ENCODE measurements at places on chromosomes 1 and 21. TPM values are rescaled to one million over a fixed set of nuclear protein-coding genes. Genes with fewer than 3 reads are reported as not detected.

GRCh38 chr1:179588425-179589024, 3.1 kb upstream of the TDRD5 start:
- no peak overlapping the region for H3K4me3 ChIP-seq
- peaks cover 9% of the 10 kb centered on the region for H3K4me1 ChIP-seq
- DNase-seq = no peak
- H3K27ac ChIP-seq = no peak overlapping the region

GRCh38 chr1:65009176-65009575, 42.8 kb upstream of the JAK1 start:
- no peaks in the 10 kb centered on the region for H3K27me3 ChIP-seq
- no peak overlapping the region for H3K27ac ChIP-seq
- H3K4me3 ChIP-seq = no peak overlapping the region
- H3K4me1 ChIP-seq = no peaks in the 10 kb centered on the region

- no peaks in the 10 kb centered on the region for H3K27me3 ChIP-seq
- no peak overlapping the region for H3K4me3 ChIP-seq
- H3K4me1 ChIP-seq = peaks cover 22% of the 10 kb centered on the region
Observed at GRCh38 chr1:94738371-94738770, 81.8 kb upstream of the SLC44A3 start.

DNA sequence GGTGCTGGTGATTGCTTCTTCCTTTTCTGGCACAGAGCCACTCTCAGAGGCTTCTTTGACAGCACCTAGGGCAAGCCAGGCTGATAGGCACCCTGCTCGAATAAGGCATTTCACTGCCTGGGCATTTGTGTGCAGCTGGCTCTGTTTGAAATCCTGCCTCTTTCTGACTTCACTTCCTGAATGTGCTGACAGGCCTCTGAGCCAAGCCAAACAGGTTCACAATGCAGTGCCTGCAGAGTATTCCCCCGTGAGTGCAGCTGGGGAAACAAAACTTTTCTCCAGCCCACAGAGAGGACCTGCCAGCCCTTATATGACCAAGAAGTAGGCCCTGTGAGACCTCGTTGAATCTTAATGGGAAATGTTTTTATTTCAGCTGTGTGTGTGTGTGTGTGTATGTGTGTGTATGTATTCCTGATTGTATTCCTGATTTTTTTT, 10.4 kb downstream of the JUN start:
- H3K36me3 ChIP-seq = no peaks in the 10 kb centered on the region
- DNase-seq = peak; percentile 79
- H3K27ac ChIP-seq = peak overlapping the region; percentile 86
- no peak overlapping the region for H3K4me3 ChIP-seq

DNA sequence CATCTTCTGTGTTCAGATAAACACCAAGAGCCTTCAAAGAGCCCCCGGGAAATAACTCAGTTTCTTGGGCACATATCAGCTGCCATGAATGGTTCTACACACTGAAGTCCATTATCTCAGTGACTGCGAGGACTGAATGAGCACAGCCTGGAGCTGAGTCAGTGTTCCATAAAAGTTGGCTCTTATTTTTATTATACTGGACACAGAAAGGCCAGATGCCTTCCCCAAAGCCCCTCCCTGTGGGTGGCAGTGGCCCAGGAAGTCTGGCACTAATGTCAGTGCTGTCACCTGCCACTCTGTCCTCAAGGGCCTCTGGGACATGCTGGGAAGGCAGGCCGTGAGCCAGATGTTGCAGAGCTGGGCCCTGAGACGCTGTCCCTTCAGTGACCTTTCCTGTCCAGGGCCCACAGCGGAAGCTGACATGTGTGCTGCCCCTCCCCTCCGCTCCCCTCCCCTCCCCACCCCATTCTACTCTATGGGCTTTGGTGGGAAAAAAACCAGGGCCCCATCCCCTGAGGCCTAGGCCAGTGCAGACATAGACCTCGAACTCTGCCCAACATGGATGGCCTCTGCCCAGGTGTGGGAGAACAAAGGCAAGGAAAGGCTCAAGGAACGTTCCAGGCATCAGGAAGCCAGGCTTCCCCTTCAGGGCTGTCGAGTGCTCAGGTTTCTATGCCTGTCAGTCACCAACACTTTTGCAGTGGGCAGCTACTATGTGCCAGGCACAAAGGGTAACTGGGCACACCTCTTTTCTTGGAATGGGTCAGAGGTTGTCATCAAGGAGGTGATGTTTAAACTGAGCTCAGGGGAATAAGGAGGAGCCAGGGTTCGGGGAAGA, 22.4 kb upstream of the NPPB start:
- peak overlapping the region; percentile 86 for H3K27ac ChIP-seq
- no peaks in the 10 kb centered on the region for H3K36me3 ChIP-seq
- no peak overlapping the region for H3K4me3 ChIP-seq
- H3K27me3 ChIP-seq = no peaks in the 10 kb centered on the region
- DNase-seq = peak; percentile 89
- H3K4me1 ChIP-seq = peaks cover 23% of the 10 kb centered on the region

DNA sequence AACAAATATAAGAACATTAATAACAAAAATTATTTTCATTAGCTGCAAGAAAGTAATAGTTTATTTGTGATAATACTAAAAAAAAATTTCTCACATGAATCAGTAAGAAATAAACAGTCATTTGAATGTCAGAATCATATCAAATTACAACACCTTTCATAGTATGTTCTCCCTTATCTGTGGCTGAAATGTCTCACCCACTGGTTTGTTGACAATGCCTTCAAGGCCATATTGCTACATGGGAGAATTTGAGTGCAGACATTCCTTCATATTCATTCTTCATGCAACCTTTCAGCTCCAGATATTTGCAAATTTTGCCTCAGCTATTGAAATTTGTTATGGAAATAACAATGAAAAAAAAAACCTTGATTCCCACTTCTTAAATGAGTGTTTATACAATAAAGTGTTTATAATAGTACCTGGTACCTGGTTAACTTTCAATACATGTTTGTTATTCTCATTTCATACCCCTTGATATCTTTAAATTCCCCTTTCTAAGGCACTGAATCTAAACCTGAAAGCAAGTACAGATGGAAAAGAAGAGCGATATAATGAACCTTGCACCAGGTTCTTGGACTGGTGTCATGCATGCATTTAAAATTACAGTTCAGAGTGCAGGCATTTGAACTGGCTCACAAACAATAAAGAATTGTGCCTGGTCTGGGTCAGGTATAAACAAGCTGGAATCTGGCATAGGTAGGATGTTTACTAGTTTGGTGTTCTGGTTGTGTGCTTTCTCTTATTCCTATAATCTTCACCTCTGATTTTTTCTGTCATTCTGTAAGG, 242.2 kb upstream of the ADGRL2 start:
- H3K27ac ChIP-seq = no peak overlapping the region
- no peaks in the 10 kb centered on the region for H3K36me3 ChIP-seq
- DNase-seq = no peak
- H3K4me1 ChIP-seq = peaks cover 9% of the 10 kb centered on the region
- no peaks in the 10 kb centered on the region for H3K27me3 ChIP-seq
- H3K4me3 ChIP-seq = no peak overlapping the region

DNA sequence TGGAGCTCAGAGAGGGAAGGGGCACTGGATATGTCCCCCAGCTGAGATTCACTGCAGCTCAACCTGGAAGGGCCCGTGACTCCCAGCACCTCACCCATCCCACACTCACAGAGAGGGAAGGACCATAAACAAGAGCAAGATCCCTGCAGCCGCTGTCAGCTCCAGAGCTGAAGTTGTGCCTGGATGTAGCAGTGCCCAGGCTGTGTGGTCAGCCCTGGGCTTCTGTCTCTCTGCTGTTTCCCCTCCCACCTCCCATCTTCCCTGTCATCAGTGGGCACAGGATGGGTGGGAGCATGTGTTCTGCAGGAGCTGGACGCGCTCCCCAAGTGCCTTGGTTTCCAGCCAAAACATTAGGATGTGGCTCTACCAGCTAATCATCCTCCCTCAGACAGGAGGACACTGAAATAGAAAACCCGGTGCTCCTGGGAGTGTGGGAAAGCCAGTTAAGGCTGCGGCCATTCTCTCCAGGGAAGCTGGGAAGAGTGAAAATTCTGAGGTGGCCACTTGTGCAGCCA, 282.7 kb downstream of the NPHP4 start:
- no peaks in the 10 kb centered on the region for H3K27me3 ChIP-seq
- H3K36me3 ChIP-seq = no peaks in the 10 kb centered on the region
- H3K27ac ChIP-seq = no peak overlapping the region

GRCh38 chr1:182181167-182181572, 119.7 kb upstream of the ZNF648 start:
- peak overlapping the region; percentile 21 for H3K27ac ChIP-seq
- peaks cover 30% of the 10 kb centered on the region for H3K4me1 ChIP-seq

DNA sequence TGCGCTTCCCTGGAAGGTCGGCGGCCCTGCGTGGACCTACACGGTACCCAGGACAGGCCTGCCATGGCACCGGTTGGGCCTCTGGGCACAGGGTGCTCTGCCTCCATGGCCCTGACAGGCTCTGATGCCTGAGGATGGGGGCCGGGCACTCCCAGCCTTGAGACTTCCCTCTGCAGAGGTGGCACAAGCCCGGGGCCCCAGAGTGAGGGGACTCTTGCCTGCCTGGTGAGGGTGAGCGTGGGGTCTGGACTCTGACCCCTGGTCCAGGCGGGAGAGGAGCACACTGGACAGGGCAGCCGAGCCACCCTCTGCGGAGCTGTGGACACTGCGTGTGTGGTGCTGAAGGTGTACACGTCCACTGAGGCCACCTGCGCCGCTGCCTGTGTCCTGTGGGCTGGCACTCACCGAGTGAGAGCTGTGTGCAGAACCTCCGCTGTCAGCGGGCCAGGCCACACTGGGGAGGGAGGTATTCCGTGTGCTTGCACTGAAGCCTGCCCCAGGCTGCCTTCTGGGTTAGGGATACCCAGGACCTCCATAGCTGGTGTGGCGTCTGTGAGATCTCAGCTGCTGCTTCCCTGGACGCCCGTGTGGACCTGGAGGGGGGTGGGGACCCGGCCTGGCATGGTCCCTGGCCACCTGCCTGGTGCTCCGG, 10.4 kb downstream of the SKI start:
- DNase-seq = peak; percentile 95
- peaks cover 98% of the 10 kb centered on the region for H3K4me1 ChIP-seq
- H3K4me3 ChIP-seq = no peak overlapping the region

DNA sequence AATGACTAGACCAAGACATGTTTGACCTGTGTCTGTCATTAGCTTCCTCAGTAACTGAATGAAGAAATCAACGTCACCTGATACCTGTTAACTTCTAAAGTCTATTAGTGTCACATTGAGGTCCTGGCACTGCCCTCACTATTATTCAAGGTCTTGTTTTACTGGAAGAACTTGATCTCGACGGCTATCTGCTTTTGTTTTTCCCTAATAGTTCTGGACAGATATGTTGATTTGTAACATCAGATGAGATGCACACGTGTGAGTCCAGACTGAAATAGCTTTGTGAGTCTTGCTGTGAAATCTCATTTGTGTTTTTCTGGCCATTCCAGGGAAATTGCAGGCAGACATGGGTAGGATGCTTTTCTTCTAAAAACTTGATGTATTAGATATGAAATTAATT, 159.2 kb downstream of the RYR2 start:
- H3K4me3 ChIP-seq = no peak overlapping the region
- no peaks in the 10 kb centered on the region for H3K36me3 ChIP-seq
- H3K4me1 ChIP-seq = peaks cover 3% of the 10 kb centered on the region
- no peaks in the 10 kb centered on the region for H3K27me3 ChIP-seq
- H3K27ac ChIP-seq = no peak overlapping the region

DNA sequence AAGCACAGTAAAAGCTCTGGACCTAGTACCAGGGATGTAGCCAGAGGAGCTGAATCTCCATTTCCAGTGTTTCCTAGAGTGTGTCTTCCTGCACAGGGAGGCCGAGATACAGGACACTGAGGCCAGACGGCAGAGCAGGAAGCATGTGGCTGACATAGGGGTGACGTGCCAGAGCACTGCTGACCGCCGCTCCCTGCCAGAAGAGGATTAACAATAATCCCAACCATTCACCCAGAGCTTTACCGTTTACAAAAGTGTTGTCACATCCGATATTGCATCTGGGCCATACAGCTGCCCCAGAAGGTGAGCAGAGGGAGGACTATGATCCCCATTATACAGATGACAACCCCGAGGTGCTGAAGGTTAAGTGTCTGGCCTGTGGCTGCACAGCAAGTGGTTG, 5.8 kb upstream of the CLDN19 start:
- no peaks in the 10 kb centered on the region for H3K4me1 ChIP-seq
- H3K4me3 ChIP-seq = no peak overlapping the region
- peaks cover 17% of the 10 kb centered on the region for H3K36me3 ChIP-seq
- no peak for DNase-seq
- H3K27me3 ChIP-seq = no peaks in the 10 kb centered on the region

DNA sequence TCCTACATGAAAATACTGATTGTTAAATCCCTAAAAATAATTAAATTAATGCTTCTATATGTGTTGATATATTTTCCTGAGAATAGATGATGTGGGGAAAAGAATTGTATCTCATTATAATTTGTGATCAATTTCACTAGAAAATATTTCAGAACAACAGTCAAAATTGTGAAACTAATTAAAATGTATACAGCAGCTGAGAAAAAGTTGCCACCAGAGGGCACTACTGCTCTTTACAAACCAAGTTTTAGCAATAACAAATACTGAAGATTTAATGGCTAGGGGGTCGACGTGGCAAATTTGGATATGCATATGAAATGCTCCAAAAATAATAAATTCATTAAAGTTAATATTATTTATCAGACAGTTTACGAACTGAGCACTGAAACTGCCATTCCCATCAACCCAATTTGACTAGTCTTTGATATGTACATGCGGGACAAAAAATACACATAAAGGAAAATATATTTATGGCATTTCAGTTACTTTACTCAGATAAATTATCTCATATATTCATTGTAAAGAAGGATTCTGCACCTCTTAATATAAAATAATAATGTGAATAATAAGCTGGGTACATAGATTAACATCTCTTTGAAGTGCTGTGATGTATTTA, 96.3 kb upstream of the TMPRSS15 start:
- no peaks in the 10 kb centered on the region for H3K36me3 ChIP-seq
- no peak overlapping the region for H3K27ac ChIP-seq
- no peak overlapping the region for H3K4me3 ChIP-seq
- DNase-seq = peak; percentile 7
- H3K27me3 ChIP-seq = no peaks in the 10 kb centered on the region

- H3K27me3 ChIP-seq = no peaks in the 10 kb centered on the region
- peaks cover 42% of the 10 kb centered on the region for H3K4me1 ChIP-seq
- H3K27ac ChIP-seq = peak overlapping the region; percentile 33
- DNase-seq = no peak
- H3K4me3 ChIP-seq = no peak overlapping the region
Observed at GRCh38 chr1:18923756-18924211, 21.4 kb upstream of the ALDH4A1 start.

- H3K36me3 ChIP-seq = no peaks in the 10 kb centered on the region
- no peaks in the 10 kb centered on the region for H3K27me3 ChIP-seq
- H3K27ac ChIP-seq = no peak overlapping the region
- H3K4me1 ChIP-seq = no peaks in the 10 kb centered on the region
- H3K4me3 ChIP-seq = no peak overlapping the region
Observed at GRCh38 chr1:97524211-97524610, 396.6 kb downstream of the DPYD start.

- H3K4me3 ChIP-seq = no peak overlapping the region
- no peak for DNase-seq
- peaks cover 36% of the 10 kb centered on the region for H3K4me1 ChIP-seq
- H3K27ac ChIP-seq = peak overlapping the region; percentile 85
Observed at GRCh38 chr1:68917456-68917855, 420.6 kb upstream of the DEPDC1 start.

The UBL4B gene
- total RNA-seq = not detected

The ZBED6 gene
- 24.9 TPM for total RNA-seq

The PLEKHA6 gene
- 8.9 TPM for total RNA-seq

The TP73 gene
- 0.49 TPM for total RNA-seq

The LRIF1 gene
- 16.5 TPM for total RNA-seq

The SNX7 gene
- total RNA-seq = 22.6 TPM

The HORMAD1 gene
- total RNA-seq = not detected

The ADAMTSL4 gene
- 15.7 TPM for total RNA-seq

The AUNIP gene
- not detected for total RNA-seq

The CELA3B gene
- total RNA-seq = not detected

Data from thyroid gland (tissue), 4 donors.